ENCODE measurements at places on chromosomes 3 and 15.

GRCh38 chr15:39581242-39581792, 438 bp downstream of the THBS1 start:
- peak; percentile 35 for DNase-seq

- no peak for DNase-seq
Measured at GRCh38 chr3:31748933-31749295, 216.2 kb downstream of the STT3B start.

DNA sequence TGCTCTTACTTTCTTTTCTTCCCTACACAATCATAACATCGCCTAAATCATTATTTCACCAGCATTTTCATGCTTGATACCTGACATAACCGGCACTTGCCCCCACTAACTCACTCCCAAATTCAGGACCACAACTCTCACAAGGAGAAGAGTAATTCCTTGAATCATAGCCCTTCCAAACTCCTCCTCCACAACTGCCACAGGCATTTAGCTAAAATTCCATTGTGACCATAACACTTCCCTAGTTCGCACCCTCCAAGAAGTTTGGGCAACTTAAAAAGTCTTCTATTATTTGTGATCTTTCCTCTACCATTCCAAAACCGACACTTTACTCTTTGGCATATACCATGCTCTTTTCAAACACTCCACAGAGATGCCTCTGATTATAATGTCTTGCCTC, 59.4 kb upstream of the XRN1 start:
- no peak for DNase-seq

GRCh38 chr3:122843604-122844003, 48.7 kb downstream of the SLC49A4 start:
- no peak for DNase-seq

- DNase-seq, result no peak
Measured at GRCh38 chr3:176505878-176506621, 691.2 kb downstream of the TBL1XR1 start.

DNA sequence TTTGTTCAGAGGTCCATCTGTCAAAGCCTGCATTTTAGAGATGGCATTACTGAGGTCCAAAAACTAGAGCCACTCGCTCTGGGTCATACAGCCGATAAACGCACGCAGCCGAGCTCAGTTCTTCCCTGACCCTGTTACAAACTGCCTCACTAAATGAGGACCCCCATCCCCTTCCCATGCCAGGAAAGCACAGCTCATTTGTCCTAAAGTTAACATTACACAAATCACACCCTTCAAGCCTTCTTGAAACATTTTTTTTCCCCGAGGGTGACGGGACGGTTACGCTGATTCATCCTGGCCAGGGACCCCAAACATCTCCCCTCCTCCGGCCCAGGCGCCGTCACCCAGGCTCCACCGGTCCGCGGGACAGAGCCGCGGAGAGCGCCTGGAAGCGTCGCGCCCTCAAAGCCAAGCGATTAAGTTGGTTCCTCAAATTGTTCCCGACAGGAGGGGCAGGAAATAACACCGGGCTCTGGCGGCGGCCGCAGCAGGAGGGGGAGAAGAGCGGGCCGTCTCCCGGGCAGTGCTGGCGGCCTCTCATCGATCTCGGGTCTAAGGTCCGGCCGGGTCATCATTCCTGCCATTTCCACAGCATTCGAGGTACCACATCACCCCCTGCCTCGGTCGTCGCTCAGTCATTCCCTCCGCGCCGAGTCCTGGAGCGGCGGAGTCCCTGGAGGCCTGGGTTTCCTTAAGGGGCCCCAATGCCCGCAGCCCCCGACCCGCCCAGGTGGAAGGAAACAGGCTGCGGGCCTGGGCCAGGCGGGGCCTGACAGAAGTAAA, 619 bp upstream of the CMTM8 start:
- DNase-seq, result no peak

- no peak for DNase-seq
Measured at GRCh38 chr3:171966533-171967136, 72.7 kb upstream of the FNDC3B start.

GRCh38 chr15:39598186-39598850, 17.4 kb downstream of the THBS1 start:
- DNase-seq, result no peak
